ENCODE measurements at places on chromosomes 6 and 20.

DNA sequence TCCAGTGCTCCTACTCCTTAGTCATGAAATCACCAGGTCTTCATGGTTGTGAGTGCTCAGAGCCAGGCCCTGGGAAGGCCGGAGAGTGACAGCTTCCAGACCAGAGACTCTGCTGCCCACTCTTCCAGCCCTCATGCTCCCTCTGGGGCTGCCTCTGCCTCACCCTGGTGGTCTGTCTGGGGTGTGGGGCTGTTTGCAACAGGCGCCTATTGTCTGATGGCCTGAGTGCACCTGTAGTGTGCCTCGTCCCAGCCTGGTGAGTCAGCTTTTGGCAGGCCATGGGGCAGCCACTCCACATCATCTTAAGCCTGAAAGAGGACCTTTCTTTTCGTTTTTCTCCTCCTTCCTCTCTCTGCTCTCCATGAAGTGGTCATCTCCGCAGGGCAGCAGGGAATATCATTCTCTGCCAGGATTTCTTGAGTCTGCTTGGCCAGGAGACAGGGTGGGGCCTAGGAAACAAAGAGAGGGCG lies 173.8 kb downstream of the VEGFA start:
- DNase-seq: no peak

DNA sequence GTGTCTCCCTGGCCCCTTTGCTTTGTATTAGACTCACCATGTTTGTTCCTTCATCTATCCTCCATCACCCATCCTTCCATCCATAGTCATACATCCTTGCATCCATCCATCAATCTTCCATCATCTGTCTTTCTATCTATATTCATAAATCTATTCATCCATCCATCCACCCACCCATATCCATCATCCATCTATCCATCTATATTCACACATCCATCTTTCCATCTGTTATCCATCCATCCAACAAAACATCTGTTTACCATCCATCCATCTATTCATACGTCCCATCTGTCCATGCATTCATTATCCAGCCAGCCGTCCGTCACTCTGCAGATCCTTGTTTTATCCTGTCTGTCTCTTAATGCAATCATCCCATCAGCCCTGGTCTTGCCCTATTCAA lies 10.6 kb downstream of the DDR1 start:
- no peak for DNase-seq

GRCh38 chr6:22042706-22043105 lies 254.1 kb downstream of the PRL start:
- DNase-seq: no peak

- DNase-seq: no peak
Measured at GRCh38 chr6:10495029-10495428, 26.1 kb upstream of the GCNT2 start.

- peak; percentile 4 for DNase-seq
Measured at GRCh38 chr6:52284131-52284459, 447 bp downstream of the MCM3 start.

DNA sequence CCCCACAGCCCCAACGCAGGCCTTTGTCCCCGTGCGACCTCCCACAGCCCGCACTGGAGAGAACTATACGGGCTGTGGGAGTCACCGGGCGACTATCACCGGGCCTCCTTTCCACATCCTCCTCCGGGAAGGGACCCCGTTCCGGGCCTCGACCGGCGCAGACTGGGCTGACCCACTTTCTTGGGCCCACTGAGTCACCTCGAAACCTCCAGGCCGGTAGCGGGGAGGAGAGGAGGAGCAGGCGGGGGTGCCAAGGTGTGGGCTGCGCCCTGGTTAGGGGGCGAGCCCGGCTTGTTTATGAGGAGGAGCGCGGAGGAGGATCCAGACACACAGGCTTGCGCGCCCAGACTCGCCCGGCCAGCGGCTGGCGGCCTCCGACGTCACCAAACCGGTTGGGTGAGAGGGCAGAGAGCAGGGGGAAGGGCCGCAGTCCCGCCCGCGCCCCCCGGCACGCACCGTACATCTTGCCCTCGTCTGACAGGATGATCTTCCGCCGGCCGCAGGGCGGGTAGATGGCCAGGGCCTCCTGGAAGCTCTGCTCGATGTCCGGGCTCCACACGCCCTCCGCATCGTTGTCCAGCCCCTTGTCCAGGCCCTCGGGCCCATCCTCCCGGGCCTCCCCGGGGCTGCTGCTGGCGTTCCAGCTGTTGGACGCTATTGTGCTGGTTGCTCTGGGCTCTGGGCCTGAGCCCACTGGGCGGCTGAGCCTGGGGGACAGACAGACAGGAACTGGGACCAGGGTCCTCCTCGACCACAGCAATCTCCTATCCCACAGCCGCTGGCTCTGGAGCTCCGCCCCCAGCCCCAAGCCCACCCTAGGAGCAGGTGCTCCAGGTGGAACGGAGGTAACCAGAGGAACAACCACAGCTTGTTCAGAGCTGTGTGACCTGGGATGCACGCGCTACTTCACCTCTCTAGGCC lies 10.6 kb downstream of the TEAD3 start:
- no peak for DNase-seq

GRCh38 chr20:50230871-50231560 lies 40.4 kb downstream of the CEBPB start:
- no peak for DNase-seq

DNA sequence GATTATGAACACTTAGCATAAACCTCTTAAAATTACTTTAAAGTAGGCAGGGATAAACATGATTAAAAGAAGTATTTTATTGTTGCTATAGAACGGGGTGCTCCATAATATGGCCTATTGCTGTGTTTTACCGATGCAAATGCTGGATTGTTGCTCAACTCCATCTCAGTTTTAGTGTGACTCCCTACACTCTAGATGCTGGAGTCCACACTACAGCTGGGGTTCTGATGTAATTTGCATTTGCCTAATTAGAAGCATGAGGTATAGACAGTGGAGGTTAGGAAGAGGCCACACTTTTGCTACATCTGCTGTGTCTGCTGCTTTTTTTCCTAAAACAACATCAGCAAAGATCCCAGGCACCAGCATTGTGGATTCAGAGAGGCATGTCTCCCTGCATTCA lies 6.7 kb upstream of the HMGN3 start:
- DNase-seq: no peak

- DNase-seq: no peak
Measured at GRCh38 chr20:63315731-63316491, 22.9 kb downstream of the COL20A1 start.

GRCh38 chr6:119661628-119662027 lies 312.1 kb upstream of the MAN1A1 start:
- DNase-seq: no peak

DNA sequence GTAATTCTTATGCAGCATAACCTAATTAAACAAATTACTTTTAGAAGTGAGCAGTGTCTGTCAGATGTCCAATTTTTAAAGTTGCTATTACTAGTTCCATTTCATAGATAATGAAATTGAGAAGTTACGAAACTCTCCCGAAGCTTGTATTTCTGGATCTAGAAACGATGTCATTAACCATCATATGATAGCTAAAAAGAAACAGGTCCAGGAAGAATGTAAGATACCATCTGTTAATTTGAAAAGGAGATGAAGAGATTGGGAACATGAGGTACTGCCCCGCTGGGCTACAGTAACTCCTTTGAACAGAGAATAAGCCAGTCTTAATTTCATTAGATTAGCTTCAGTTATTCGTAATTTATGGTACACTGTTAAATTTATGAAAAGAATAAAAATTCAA lies 47.5 kb upstream of the TMX4 start:
- DNase-seq: no peak

GRCh38 chr20:57809661-57810172 lies 99.9 kb upstream of the PMEPA1 start:
- no peak for DNase-seq
